Activated naive CD8-positive, alpha-beta T cell treated with anti-CD3 and anti-CD28 coated beads, Interleukin-2, amount 10 ng/mL, durations not matched to agents 7 days and 5 days (primary cell): ENCODE measurements at places on chromosomes 6 and 20. TPM values are rescaled to one million over a fixed set of nuclear protein-coding genes. Genes with fewer than 3 reads are reported as not detected.

DNA sequence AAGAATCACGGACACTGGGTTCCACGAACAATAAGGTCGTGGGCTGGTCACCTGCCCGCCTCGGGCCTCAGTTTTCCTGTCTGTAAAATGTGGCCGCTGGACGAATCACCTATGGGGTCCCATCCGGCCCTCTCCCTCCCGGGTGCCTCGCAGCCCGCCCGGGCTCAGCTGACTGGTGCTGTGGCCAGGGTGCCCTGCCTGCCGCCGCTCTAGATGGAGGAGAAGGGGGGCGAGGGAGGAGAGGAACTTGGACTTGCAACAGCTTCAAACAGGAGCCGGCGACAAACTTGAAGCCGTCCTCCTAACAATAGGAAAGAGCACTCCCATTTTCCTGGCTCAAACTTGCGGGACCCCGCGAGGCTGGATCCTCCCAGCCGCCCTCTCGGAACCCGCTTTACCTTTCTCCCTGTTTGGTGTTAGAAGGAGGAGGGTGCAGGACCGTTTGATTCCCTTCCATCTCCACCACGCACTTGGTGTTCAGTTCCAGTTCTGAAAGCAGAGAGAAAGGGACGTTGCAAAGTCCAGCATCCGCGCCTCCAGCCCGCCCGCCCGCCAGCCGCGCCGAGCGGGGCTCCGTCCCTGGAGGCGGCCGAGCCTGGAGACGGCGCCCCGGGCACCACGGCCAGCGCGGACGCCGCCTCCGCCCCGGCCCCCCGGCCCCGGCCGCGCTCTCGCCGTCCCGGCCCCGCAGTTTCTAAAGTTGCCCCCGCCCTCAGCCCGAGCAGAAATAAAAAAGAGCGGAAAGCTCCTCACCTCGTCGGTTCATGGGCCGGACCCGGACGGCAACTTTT, 584 bp downstream of the KIF13A start:
- DNase-seq, result peak; percentile 37

- no peak for DNase-seq
These were observed 38.8 kb downstream of the SLC22A3 start for GRCh38 chr6:160386869-160387530.

DNA sequence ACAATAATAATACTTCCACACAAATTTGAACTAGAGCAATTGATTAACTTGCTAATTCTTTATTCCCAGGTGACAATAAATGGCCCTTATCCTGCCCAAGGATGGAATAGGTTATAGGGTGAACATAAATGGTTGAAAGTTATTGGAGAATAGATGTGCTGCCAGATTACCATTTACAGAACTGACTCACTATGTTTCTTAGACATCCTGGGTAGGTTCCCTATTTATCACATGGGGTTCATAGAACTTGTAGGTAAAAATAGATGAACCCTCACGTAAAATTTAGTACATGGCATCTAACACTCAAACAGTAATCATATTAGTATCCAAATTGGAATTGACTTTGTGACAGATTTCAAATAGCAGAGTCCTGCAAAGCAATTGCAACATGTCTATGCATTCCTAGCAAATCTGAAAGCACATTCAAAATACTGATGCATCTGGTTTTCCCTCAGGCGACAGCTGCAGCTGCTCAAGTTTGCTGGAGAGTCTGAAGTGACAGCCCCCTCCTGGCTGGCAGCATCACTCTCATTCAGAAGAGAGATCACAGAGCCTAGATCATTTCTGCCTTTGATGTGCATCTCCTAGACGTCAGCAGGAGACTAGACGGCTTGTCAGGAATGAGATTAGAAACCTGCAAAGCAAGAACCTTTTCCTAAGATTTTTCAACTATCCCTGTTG, 80.2 kb upstream of the RNF217 start:
- no peak for DNase-seq

Gene ENTPD6
- 54.6 TPM for total RNA-seq

DNA sequence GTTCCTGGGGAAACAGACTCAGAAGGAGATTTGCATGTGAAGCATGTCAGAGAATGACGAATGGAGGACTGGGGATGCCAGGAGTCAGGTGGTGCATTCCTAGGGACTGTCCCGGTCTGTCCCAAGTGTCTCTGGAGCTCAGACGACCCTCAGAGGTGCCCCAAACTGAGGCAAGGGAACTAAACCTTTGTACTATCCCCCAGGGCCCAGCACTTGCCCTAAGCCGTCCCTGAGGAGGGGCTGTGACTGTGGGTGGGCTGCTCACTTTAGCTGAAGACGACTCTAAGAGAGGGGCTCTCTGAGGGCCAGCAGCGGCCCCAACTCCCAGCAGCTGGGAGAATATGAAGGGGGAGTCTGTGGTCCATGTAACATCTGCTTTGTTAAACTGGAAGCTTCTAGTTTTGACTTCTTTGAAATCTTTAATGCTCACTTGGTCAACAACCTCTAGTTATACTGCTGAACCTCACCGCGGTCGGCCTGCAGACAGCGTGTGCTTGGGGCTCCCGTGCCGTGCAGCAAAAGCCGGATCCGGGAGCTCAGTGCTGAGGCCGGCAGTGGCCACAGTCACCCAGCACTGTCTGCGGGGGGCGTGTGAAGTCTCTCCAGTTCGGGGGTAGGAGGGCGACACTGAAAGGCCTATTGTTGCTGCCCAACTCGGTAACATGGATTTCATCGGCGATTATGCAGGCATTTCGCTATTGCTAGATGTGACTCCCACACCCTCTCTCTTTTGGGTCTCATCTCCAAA, 34.2 kb downstream of the TUBB2B start:
- no peak for DNase-seq

Gene MYH7B
- total RNA-seq, result 0.20 TPM
